Muscle of leg (tissue), 16 donors: ENCODE measurements at places on chromosomes 1 and 21. TPM values are rescaled to one million over a fixed set of nuclear protein-coding genes. Genes with fewer than 3 reads are reported as not detected.

Gene ORC1
- polyA plus RNA-seq, result 3.2 TPM

DNA sequence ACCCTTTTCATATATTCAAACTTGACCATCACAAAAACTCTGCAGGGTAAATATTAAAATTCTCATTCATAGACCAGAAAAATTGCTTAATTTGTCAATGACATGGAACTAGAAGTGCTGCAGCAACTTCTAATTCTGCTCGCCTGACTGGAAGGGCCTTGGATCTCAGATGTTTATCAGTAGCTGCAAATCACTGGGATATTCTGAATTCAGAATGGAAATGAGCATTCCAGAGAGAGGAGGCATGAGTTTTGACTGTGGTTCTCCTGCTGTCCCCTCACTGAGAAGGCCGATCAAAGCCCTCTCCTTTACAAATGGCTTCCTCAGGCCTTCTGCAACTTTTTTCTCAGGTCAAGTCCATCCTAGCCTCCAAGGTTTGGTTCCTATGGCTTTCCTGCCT, 171.3 kb upstream of the FAM78B start:
- no peak for DNase-seq

DNA sequence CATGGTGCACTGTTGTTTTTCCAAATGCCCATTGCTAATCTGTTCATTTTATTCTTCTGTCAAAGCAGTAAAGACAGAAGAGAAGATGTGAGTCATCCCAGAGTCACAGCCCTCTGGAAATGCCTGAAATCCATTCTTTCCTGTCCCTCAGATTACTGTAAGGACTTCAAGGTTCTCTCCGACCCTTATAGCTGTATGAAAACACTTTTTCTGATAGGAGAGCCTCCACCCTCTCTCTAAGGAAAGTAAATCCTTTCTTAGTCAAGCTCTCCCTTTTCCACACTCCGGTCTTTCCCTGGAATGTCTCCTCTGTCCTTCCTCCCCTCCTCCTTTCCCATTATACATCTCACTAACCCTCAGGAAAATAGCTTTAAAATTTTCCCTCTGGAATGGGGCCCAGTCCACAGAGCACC, 3.5 kb upstream of the PRDX6 start:
- DNase-seq, result no peak

DNA sequence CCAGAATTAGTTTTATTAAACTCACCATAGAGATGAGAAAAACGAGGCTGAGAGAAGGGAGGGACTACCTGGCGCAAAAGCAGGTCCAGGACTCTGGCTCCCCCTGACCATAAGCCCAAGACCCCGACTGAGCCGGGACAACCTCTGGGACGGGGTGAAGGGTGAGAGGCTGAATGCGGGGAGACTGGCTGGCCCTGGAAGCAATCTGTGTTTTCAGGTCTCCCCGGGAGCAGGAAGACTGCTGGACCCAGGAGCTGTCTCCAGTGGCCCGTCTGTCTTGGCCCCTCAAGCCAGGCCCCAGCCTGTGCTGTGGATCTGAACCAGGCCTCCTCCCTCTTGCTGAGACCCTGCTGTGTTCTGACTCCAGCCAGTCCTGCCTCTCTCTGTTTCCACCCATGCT, 240.8 kb downstream of the TRABD2B start:
- no peak for DNase-seq

DNA sequence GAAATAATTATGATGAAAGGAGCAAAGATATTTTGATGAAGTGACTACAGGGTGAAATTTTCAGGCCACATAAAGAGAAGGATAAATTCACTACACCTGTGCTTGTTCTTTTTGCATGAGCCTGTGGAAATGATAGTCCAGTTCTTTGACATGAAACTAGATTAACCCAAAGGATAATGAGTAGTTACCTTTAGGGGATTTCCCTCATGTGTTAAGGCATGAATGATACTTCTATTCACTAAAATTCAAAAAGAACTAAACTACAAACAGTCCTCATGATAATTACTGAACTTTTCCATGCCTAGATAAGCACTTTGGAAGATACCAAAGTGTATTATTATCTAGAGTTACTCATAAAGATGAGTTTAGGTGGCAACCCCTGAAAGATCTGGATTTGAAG, 244.3 kb downstream of the PTPRC start:
- no peak for DNase-seq

GRCh38 chr1:4509206-4509605, 145.2 kb upstream of the AJAP1 start:
- DNase-seq, result no peak

DNA sequence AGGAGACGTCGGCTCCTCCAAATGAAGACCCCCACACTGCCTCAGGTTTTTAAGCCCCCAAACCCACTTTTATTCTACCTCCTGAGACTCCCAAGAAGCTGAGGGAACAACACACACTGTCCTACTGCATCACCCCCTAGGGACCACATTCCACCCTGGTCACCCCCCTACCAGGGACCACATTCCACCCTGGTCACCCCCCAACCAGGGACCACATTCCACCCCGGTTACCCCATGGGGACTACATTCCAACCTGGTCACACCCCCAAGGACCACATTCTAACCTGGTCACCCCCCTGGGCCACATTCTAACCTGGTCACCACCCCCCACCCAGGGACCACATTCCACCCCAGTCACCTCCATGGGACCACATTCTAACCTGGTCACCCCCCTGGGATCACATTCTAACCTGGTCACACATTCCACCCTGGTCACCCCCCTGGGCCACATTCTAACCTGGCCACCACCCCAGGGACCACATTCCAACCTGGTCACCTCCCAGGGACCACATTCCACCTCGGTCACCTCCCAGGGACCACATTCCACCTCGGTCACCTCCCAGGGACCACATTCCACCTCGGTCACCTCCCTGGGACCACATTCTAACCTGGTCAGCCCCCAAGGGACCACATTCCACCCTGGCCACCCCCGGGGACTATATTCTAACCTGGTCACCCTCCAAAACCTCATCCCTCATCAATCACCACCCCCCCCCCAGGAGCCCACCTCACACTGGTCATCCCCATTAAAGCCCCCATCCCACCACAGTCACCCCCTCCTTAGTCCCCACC, 587.6 kb downstream of the NPHP4 start:
- no peak for DNase-seq

Gene SERINC2
- 49.0 TPM for polyA plus RNA-seq

DNA sequence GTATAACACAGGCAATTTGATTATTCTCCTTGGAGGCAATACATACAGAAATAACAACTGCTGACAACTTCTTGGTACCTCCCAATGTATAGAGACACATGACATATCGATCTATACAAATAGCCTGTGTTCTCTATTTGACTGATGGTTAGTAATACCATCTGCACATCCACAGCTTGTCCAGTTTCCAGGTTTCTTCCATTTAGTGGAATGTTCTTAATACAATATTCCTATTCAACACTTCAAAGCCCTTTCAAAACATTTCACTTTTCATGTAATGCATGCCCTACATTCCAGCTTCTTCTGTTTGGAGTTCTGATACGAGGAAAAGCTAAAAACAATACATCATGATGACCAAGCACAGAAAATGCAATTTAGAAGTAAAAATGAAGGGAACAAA, 37.0 kb upstream of the GORAB start:
- DNase-seq, result no peak

GRCh38 chr1:53285969-53286760, 41.7 kb downstream of the LRP8 start:
- no peak for DNase-seq

DNA sequence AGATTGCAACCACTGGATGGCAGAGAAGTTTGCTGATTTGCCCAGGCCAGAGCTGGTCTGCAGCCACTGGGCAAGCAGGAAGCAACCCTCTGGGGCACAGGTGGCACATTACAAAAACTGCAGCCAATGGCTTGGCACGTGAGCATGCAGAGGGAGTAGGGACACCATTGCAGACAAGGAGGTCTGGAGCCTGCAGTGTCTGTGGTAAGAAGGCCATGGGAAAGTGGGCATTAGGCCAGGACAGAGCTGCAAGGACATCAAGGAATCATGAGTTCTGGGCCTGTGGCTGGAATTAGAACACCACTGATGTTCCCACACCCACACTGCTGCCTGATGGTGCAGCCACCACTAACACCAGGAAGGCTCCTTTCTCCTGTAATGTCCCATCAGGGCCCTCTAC, 113.0 kb downstream of the TSEN15 start:
- no peak for DNase-seq

GRCh38 chr1:209845408-209845725, 17.6 kb downstream of the UTP25 start:
- DNase-seq, result no peak

GRCh38 chr21:42248783-42249597, 30.1 kb downstream of the ABCG1 start:
- peak; percentile 56 for DNase-seq

- DNase-seq, result no peak
Observed at GRCh38 chr21:46636181-46636512, 673 bp downstream of the PRMT2 start.

DNA sequence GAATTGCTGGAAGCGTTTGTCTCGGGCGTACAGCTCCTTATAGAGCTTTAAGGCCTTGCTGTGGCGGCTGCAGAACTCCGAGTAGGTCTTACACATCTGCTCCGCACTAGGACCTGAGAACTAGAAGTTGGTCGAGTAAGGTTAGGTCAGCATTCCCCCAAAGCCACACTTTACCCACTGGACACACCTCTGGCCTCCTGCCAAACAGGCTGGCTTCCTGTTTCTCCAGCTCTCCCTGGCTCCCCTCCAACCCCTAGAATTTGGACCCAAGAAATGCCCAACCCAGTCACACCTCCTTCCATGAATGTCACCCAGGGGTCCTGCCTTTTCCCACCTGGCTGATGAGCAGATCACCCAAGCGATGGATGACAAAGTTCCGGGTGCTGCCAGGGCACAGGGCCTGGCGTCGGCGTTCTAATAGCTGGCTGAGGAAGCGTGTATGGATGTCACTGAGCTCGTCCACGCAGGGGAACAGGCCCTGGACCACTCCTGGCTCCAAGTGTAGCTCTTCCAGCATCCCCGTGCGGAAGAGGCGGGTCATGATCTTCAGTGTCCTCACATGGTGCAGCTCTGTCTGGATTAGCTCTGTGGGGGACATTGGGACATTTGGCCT, 15.6 kb downstream of the ARHGEF2 start:
- no peak for DNase-seq

GRCh38 chr1:110229348-110230001, 19.4 kb downstream of the KCNC4 start:
- DNase-seq, result no peak

- no peak for DNase-seq
Observed at GRCh38 chr1:53336146-53336545, 8.3 kb upstream of the LRP8 start.

- DNase-seq, result peak; percentile 61
Observed at GRCh38 chr1:104132382-104132973, 382.8 kb downstream of the AMY1C start.

DNA sequence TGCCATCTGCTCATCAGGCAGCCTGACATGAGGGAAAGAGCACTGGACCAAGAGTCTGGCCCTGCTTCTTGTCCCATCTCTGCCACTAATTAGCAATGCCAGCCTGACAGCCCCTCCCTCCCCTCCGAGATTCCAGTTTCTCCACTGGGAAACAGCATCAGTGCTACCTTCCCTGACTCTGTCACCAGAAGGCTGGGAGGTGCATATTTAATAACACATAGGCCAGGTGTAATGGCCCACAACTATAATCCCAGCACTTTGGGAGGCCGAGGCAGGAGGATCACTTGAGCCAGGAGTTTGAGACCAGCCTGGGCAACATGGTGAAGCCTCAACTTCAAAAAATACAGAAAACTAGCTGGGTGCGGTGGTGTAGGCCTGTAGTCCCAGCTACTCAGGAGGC, 41.2 kb upstream of the ZBTB40 start:
- no peak for DNase-seq

Gene LINGO4
- 0.26 TPM for polyA plus RNA-seq

- no peak for DNase-seq
Observed at GRCh38 chr1:231423648-231424047, 1.6 kb upstream of the EGLN1 start.

DNA sequence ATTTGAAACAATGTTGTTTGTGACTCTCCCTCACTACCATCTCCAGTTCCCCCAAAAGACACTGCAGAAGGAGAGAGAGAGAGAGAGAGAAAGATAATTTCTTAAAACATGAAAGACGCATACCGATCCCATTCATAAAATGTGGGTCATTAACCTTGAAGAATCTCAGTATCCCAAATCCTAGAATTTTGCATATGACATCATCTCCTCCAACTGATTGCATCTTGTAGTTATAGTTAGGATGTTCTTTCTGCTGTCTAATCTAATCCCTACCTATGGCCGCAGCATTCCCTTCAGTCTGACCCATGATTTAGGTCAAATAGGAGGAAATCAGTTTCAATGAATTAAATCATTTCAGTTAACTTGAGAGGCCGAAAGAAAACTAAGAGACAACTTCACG, 142.4 kb upstream of the ETS2 start:
- DNase-seq, result no peak

DNA sequence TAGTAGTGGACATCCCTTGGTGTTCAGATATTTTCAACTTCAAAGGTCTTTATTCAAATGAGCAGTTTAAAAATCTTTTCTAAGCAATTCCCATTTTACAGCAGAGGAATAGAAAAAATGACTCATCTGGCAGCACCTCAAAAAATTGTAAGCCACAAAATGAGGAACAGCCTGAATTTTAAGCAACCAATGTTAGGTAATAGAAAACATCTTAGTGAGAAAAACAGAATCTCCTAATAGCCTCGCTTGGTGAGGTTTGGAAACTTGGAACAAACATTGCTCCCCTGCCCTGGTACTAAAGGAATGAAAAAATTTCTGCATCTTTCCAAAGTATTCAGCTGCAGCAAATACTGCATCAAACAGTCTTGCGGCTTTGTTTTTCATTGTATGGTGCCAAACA, 264.4 kb downstream of the NTNG1 start:
- DNase-seq, result peak; percentile 87

DNA sequence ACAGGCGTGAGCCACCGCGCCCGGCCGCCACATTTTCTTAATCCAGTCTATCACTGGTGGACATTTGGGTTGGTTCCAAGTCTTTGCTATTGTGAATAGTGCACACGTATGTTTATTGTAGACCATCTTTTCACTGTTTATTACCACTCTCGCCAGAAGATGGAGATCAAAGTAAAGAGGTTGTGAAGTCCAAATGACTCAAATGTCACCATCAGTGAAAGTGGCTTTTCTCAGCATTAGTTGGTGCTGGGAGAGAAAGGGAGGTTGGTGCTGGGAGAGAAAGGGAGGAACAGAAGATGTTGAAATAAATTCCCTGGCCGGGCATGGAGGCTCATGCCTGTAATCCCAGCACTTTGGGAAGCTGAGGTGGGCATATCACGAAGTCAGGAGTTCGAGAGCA, 10.4 kb upstream of the UHMK1 start:
- DNase-seq, result no peak

DNA sequence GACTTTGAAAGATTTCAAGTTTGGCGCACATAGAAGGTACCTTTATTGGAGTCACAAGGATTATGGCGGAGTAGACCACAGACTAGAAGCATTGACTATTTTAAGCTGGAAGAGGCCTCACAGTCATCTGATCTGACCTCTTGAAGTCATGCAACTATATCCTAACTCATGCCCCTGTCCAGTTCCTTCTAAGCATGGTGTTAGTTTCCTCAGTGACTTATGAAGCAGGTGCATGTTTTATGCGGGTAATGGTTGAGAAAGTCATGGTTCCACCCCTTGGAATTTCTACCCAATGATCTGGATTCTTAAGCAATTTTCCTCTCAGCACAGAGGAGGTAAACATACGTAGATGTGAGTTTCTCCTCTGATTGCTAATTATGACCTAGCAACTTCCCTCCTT, 11.7 kb downstream of the OLFML3 start:
- peak; percentile 53 for DNase-seq

Gene S100A7A
- polyA plus RNA-seq, result not detected

GRCh38 chr1:232657426-232658005, 27.6 kb upstream of the SIPA1L2 start:
- peak; percentile 37 for DNase-seq

Gene ATAD3C
- 1.0 TPM for polyA plus RNA-seq

Gene CD1B
- not detected for polyA plus RNA-seq
